NCI-H2081 treated with DMSO at 0.1 percent for 48 hours (cell line): ENCODE measurements at places on chromosomes 3 and 15.

GRCh38 chr3:88149101-88149508, 654 bp upstream of the C3orf38 start:
- no peak for DNase-seq

DNA sequence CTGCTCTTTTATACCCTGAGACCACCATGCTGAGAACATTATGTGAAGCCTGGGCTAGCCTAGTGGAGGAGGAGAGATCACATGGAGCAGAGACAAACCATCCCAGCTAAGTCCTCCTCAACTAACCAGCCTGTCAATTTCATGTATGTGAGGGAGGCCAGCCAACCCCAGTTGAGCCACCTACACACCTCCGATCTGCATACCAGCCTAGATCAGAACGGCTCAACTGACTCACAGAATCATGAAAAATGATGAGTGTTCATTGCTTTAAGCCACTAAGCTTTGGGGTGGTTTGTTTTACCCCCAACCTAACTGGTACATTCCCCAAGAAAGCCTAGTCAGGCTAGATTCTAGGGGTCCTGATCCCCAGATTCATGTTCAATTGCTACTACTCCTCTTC, 19.4 kb upstream of the CA12 start:
- DNase-seq, result no peak

DNA sequence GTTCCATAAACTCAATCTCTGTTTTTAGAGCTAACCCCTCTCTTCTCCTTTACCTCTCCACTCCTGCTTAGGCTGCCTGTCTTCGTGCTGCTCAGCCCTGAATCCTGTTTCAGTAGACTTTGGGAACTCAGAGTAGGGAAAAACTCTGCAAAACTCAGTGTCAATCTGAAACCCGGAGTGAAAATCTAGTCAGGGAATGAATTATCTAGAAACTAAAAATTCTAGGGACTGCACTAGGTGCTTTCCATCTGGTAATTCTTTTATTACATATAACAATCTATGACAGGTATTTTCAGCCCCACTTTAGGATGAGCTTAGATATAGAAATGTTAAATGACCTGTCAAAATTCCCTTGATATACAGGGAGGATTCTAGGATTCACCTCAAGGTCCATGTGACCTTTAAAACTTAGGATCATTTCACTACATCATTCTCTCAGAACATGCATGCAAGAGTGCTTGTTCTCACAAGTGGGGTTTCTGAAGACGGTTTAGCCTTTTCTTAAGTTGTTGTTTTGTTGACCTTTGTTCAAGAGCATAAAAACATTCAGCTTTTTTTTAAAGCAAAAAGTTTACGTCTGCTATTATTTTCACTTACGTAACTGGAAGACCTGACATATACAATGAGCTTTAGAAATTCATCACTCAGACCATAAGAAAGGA, 108.2 kb upstream of the MBNL1 start:
- no peak for DNase-seq

DNA sequence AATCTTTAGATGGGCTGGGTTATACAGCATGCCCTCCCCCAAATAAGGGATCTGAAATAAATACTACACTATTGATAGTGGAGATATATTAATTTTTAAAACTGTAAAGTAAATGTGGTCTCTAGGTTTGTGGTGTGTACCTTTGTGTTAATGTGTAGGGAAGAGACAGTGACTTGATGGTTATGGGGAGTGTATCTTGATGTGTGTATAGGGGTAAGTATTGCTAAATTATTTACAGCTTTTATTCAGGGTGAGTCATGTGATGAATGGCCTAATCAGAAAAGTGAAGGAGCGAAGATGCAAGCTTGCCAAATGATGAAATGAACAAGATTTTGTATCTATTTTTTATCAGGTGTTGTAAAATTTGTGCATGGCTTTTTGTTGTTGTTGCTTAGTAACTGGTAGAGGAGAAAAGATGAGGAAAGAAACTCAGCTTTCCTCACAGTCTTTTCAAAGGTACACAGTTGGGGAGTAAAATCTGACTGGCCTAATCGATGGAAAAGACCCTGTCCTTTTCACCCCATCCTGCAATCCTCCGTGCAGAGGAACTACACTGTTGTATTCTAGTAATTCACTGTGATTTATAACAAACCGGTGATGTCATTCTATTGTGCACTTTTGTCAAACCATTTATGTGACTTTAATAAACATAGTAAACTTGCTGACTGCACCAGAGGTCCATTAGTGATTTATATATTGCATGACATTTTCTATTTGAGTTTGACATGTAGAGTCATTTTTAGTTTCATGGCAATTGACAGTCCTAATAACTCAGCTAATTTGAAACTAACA, 17.7 kb downstream of the FEM1B start:
- no peak for DNase-seq

DNA sequence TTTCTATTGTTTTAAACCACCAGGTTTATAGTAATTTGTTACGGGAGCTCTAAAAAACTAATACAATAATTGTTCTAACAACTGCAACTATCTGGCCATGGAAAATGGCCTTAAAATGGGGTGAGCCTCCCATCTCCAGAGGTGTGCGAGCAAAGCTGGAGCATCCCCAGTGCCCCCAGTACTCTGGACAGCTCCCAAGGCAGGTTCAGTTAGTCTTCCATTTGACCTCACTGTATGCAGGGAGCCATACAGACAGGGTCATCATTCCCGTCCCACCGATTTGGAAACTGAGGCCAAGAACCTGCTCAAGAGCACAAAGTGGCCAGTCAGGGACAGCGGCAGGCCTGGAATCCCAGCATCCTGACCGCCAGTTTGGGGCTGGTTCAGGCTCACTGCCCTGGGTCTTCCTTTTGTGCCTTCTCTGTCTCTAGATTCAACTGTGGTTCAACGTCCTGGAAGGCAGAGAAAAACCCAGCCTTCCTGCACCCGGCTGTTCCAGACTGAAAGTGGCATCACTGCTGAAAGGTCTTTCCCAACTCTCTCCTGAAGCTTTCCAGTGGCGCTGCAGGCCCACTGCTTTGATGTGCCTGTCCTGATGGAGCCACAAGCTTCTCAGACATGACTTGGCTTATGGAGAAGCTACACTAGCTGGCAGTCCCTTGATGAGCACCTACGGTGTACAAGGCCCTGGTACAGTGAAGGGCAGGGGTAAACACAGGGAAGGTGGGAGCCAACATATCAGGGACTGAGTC, 76.6 kb upstream of the LINGO1 start:
- DNase-seq, result no peak

- no peak for DNase-seq
Measured at GRCh38 chr3:46019707-46020106, 7.6 kb downstream of the XCR1 start.

DNA sequence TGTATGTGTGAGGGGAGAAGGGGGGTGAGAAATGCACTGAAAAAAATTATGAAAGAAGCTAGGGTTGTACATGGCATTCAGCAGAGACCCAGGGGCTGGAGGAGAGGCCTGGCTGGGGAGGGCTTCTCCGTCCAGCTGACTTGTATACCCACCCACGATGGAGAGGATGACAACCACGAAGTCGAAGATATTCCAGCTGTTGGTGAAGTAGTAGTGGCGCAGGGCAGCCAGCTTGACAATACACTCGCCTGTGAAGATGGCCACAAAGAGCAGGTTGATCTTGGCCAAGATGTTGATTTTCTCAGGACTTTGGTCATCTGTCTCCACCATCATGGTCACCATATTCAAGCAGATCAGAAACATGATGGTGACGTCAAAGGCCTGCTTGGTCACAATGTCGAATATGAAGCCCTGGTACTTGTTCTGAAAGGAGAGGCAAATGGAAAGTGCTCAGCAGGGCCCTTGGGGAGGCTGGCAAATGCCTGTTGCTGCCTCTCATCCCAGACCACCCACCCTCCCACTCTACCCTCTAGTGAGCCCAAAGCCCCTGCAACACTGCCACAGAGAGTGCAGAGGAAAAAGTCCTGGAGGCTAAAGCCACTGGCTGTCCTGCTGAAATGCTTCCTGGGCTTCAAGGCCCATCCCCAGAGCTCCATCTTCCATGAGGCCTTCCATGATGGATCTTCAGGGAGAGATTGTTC, 58.1 kb downstream of the EXOG start:
- DNase-seq, result no peak

DNA sequence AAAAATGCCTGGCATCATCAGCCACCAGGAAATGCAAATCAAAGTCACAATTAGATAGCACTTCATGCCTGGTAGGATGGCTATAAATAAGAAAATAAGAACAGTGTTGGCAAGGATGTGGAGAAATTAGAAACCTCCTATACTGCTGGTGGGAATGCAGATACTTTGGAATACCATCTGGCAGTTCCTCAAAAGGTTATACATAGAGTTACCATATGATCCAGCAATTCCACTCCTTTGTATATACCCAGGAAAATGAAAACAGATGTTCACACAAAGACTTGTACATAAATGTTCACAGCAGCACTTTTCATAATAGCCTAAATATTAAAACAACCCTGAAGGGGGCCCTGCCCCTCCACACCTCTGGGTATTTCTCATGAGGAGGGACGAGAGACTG, 13.7 kb downstream of the ACSBG1 start:
- DNase-seq, result no peak

- no peak for DNase-seq
Measured at GRCh38 chr3:123352134-123352554, 96.7 kb downstream of the ADCY5 start.

- no peak for DNase-seq
Measured at GRCh38 chr3:81910244-81910852, 148.9 kb upstream of the GBE1 start.

GRCh38 chr15:56064152-56064551, 70.7 kb upstream of the NEDD4 start:
- DNase-seq, result no peak

- DNase-seq, result no peak
Measured at GRCh38 chr15:51049081-51049480, 45.6 kb downstream of the TNFAIP8L3 start.

- DNase-seq, result no peak
Measured at GRCh38 chr3:69012100-69012799, 1.2 kb downstream of the EOGT start.

DNA sequence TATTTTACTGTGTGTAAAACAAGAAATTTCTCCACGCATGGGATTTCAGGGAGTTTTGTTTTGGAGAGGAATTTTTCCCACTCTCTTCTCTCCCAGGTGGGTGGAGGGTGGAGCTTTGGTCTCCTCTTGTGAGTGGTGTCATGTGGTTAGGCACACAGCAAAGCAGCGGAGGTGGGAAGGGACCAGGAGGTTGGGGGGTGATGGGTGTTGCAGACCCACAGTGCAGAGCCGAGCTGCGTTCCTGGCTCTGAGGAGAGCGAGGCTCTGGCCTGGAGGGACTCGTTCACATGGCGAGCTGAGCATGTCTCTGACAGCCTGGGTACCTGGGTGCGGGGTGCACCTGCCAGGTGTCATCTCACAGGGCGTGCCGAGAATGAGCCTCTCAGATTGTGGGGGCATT, 87.8 kb downstream of the RYR3 start:
- DNase-seq, result no peak

DNA sequence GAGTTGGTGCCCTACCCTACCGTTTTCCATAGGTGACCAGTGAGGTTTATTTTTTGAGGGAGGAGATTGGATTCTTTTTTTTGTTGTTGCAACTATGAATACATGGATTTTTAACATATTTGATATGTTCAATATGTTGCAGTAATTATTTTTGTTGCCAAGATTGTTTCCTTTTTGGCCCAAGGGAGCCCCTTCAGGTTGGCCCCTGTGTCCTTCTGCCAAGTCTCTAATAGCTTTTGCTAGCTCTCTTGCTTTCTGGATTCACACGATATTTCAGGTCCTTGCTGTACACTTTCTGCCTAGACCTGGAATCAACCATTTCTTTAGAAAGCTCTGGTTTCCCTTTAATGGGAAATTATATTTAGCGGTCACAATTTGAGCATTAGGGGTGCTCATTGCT, 22.7 kb upstream of the SLC28A1 start:
- no peak for DNase-seq
